EL (cell line): ENCODE measurements at places on chromosomes 1 and 21.

GRCh38 chr21:43808367-43808766 is 19.0 kb downstream of the RRP1 start:
- DNase-seq: no peak

- peak; percentile 62 for DNase-seq
Measured at GRCh38 chr1:230868736-230869385, 540 bp upstream of the C1orf198 start.

- DNase-seq: no peak
Measured at GRCh38 chr1:38997901-38998190, 6.8 kb downstream of the AKIRIN1 start.

- DNase-seq: peak; percentile 64
Measured at GRCh38 chr1:27643600-27644368, 8.8 kb upstream of the FGR start.

DNA sequence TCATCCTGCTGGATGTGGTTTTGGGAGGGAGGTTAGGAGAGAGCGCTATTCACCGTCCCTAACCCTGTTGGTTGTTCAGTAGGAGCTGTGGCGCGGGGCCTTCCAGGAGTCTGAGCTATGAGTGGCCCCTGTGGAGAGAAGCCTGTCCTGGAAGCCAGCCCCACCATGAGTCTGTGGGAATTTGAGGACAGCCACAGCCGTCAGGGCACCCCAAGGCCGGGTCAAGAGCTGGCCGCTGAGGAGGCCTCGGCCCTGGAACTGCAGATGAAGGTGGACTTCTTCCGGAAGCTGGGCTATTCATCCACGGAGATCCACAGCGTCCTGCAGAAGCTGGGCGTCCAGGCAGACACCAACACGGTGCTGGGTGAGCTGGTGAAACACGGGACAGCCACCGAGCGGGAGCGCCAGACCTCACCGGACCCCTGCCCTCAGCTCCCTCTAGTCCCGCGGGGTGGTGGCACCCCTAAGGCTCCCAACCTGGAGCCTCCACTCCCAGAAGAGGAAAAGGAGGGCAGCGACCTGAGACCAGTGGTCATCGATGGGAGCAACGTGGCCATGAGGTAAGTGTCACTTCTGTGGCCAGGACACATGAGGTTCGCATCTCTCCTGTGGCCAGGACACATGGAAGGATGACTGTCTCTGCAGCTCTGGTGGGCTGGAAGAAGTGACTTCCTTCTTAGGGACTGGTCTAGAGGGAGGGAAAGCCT is 1.2 kb downstream of the ZC3H12A start:
- DNase-seq: no peak

DNA sequence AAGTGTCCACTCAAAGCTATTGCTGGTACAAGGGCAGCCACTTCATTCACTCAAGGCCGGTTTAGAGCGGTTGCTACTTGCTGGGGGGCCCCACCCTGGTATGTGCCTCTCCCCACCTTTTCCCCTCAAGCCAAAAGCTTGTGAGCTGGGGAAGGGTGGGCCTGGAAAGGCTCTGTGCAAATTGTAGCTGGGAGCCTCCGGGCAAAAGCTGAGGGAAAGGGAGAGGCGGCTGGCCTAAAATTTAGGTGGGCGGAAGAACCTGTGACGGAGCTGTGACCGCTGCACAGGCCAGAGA is 306 bp upstream of the SH3D21 start:
- DNase-seq: peak; percentile 20

- no peak for DNase-seq
Measured at GRCh38 chr1:189538271-189538670, 939.4 kb downstream of the BRINP3 start.

- DNase-seq: no peak
Measured at GRCh38 chr1:179976970-179977651, 22.5 kb downstream of the CEP350 start.

DNA sequence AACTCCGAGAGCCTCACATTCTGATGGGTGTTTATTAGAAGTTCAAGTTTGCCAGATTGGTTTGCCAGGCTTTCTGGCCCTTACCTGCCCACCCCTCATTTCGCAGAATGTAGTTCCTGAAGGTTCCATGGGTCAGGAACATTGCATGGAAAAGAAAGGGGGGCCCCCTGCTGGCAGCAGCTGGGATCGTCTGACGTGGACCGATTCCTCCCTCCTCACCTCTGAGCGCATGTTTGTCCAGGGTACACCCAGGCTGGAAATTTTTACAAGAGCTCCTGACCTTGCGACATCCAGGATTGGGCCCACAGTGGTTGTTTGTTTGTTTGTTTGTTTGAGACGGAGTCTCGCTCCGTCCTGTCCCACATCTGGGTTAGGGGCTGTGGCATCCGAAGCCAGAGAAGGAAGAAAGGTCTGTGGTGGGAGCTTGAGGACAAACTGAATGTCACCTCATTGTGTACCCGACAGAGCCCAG is 126.0 kb upstream of the TMEM51 start:
- peak; percentile 68 for DNase-seq

GRCh38 chr1:200666309-200666708 is 3.4 kb downstream of the DDX59 start:
- no peak for DNase-seq

GRCh38 chr1:227613526-227613925 is 50.2 kb downstream of the ZNF678 start:
- DNase-seq: no peak

- peak; percentile 15 for DNase-seq
Measured at GRCh38 chr21:37348664-37349063, 17.9 kb upstream of the DYRK1A start.

- no peak for DNase-seq
Measured at GRCh38 chr21:35732788-35733187, 327.5 kb downstream of the SETD4 start.

- peak; percentile 69 for DNase-seq
Measured at GRCh38 chr1:151841141-151841540, 1.5 kb upstream of the C2CD4D start.

- DNase-seq: peak; percentile 36
Measured at GRCh38 chr1:3539707-3540425, 71.4 kb downstream of the MEGF6 start.

- DNase-seq: no peak
Measured at GRCh38 chr21:38912102-38912629, 106.4 kb downstream of the ETS2 start.

GRCh38 chr1:39478126-39478915 is 13.1 kb upstream of the BMP8A start:
- DNase-seq: peak; percentile 33

GRCh38 chr1:65581119-65581518 is 160.7 kb downstream of the LEPR start:
- DNase-seq: peak; percentile 5

- no peak for DNase-seq
Measured at GRCh38 chr1:76141929-76142328, 67.4 kb downstream of the ST6GALNAC3 start.

DNA sequence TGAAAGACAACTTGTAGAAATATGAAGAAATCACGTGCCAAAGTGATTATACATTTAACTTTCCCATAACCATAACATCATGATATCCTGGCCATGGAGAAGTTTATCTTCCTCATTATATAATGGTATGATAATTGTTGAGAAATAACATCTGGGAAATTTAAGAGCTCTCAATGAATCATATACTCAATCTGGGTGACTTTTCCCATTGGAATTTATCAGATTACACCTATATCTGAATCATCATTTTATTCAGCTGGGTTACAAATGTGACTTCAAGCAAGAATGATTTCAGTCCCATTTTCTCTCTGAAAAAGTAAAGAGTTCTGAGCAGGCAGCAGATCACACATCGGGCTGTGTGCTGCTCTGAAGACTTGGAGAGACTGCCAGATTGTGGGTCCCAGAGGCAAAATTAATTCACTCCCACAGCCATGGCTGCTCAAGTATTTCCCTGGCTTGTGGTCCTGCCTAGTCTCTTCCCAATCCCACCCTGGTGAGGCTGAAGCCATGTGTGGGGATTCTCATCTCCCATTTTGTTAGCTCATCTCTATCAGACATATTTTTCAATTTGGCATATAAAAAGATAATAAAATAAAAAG is 278.0 kb downstream of the MRPL39 start:
- peak; percentile 87 for DNase-seq

DNA sequence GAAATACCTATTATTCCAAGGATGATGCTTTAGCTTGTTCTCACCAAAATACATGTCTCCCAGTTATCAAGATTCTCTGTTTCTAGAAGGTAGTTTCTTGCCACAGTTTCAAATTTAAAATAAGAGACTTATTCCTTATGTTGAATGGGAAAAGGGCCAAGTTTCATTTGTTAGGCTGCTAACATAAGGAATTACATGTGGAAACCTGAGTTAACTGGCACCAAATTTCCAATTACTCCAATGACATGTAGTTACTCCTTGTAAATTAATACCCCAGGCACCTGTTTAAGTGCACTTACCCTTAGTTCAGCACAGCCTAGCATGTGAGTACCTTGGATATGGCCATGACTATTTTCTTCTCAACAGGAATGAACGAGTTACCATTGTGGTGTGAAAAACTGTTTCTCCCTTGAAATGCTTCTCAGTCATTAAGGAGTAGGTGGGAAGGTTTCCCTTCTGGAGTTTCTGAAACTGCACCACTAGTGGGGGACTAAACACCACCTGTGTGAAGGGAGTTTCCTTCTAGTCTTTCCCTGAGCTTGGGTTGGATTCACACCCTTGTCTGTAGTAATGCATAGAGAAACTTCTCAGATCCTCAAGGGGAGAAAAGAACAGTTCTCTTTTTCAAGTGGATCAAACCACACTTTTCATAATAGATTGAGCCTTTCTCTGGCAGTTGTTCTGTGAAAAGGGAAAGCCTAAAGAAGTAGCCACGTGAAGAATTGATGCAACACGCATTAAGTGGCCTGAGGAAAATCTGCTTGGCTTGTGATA is 32.3 kb upstream of the LRRC8C start:
- no peak for DNase-seq

- peak; percentile 20 for DNase-seq
Measured at GRCh38 chr1:26049531-26050247, 3.8 kb upstream of the SLC30A2 start.

GRCh38 chr1:156901966-156902915 is 8.7 kb downstream of the PEAR1 start:
- peak; percentile 77 for DNase-seq

GRCh38 chr1:173917149-173917548 is at the start of gene SERPINC1:
Gene SERPINC1 (minus strand): TSS chr1:173917327. CDS start chr1:173917259, 68 bp downstream.
- no peak for DNase-seq

GRCh38 chr1:241706257-241706656 is 54.2 kb downstream of the WDR64 start:
- DNase-seq: peak; percentile 26

DNA sequence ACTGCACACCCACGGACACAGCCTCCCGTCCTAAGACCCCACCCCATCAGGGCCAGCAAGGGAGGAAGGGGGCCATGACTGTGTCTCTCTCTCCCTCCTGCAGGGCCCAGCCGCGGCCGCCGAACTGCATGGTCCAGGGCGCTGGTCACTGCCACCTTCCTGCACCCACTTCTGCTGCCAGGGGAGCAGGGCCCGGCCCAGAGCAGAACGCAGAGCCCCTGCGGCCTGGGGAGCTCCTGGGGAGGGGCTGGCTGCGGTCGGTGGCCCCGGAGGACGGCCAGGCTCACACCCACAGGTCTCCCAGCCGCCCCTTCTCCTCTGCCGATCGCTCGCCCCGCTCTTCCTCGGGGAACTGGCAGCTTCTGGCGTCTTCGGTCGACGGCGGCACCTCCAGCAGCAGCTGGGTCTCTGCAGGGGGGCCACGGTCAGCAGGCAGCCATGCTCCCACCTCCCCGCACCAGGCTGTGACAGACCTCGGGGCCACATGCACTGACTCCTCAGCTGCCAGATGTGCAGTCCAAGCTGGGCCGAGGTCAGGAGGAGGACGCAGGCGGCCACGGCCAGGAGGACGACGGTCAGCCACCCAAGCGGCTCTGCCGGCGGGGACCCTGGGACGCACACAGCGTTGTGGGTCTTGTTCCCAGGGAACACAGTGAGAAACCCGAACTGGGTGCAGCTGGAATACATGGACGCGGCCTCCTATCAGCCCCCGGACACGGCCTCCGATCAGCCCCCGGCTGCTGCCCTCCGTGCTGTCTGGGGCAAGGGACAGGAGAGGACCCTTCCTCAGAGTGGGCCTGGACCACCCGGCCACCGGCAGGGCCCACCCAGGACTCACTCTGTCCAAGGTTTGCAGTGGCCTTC is 2.6 kb downstream of the TNFRSF18 start:
- no peak for DNase-seq

GRCh38 chr1:3441410-3441847 is 13.0 kb upstream of the ARHGEF16 start:
- no peak for DNase-seq

DNA sequence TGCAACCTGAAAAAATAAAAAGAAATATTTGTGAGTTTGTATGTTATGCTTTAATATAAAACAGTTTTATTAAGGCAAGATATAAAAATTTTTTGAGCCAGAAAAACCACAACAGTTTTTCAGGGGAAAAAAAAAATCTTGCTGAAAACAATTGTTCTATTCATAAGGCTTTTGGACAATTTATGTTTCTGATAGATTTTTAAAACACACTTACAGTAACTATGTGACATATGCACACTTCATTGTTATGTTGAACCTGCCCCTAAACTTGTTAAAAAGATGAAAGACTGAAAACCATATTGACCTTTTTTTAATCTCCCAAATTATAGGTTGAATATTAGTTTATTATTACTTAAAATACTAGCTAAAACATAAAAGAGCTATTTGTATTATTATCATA is 279.9 kb upstream of the C1orf105 start:
- DNase-seq: no peak

DNA sequence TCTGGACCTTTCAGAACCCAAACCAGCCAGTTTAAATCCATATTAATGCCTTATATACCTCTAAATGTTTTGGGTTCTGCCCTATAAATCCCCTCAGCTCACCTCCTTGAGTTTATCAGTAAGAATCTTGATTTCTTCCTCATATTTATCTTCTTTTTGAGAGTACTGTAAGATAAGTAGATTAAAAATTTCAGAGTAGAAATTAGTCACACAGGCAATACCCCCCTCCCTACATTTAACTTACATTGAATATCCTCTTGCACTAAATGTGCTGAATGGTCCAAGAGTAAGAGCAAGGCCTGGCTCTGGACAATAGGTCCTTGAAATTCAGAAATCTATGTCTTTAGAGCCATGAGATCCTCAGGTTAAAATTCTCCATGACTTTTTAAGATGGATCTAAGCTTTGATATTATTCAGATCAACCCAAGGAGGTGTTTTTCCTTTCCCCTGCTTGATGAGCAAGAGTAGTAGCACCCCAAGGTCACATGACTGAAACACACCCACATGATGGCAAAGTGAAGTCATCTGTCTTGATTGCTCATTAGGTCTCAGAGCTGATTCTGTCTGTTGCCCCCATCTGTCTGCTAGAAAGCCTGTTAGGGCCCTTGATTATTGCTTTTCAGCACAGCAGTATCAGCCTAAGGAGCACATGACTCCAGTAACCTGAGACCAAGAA is 15.8 kb upstream of the NUP210L start:
- DNase-seq: no peak
